Activated CD4-positive, alpha-beta T cell treated with anti-CD3 and anti-CD28 coated beads, Interleukin-2, amount 50 U/mL, for 48 hours (primary cell): ENCODE measurements at places on chromosomes 3 and 15.

DNA sequence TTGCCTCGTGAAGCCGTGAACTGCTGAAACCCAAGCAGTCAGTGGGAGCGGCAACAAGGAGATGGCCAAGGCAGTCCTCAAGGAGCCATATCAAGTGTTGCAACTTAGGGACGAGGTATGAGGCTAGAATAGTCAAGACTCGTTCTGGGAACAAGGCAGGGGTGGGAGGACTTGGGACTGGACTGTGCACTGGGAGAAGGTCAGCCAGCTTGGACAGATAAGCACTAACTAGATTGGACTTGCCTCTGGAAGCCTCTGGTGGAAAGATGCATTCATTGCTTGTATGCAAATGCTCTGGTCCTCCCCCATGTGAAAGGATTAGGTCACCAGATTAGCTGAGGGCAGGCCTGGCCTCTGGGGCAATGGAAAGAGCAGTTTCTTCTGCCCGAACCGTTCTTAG is 123.3 kb upstream of the CTNNB1 start:
- DNase-seq: no peak

- no peak for DNase-seq
Observed at GRCh38 chr3:123104550-123104949, 37.7 kb downstream of the PDIA5 start.

DNA sequence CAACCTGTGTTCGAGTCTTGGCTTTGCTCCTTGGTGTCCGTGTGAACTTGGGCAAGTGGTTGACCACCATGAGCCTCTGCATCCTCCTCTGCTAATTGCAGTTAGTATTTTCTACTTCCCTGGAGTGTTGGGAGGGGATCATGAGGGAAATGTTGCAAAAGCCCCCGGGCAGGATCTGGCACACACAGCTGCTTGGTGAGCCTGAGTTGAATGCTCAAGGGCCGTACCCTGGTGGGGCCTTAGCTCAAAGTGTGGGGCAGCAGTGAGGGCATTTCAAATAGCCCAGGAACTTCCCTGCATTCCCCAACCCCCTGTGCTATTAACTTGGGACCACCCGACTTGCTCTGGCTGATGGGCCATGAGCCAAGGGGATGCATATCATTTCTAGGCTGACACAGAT is 94.9 kb upstream of the SLC6A11 start:
- no peak for DNase-seq

DNA sequence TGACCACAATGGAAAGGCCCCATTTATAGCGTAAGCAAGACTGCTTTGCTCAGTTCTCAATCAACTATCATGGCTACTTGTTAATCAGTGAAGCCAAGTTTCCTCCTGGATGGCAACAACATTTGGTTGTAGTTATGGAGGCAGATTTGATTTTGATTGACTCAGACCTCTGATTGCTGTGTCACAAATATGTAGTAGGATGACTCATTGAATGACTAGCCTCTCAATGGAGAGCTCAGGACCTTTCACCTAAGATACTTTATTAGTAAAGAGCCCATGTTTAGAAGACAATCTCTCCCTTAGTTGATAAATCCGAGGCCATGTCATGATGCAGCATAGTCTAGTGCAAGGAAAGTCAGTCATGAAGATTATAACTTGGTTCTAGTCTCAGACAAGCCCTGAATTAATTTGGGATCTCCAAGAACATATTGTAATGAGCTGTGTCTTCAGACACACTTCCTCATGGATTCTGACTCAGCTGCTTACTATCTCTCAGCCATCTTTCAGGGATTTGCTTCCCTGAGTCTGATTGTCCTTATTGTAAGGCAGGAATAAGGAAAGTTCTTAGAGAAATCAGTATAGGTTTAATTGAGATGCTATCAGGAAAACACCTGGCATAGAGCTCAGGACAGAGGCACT is 397.4 kb upstream of the TMCO5A start:
- no peak for DNase-seq

GRCh38 chr3:80649170-80649569 is 881.4 kb upstream of the ROBO1 start:
- DNase-seq: no peak

- DNase-seq: peak; percentile 34
Observed at GRCh38 chr3:169945313-169945712, 21.3 kb upstream of the SEC62 start.

DNA sequence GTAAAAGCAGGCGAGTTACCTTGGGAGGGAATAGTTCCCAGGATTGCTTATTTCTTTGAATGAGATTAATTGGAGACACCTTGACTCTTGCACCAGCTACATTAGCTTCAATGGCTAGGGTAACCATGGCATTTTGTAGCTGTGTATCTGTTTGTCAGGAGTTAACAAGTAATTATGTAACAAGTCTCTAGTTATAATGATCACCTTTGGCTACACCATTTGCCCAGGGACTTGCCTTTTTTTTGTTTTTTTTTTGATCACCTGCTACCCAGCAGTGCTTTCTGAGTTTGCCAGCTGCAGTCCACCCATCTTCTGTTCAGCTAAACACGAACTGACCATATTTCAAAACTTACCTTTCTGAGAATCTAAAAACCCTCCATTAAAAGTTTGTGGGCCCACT is 2.2 kb downstream of the MED12L start:
- DNase-seq: no peak

- peak; percentile 70 for DNase-seq
Observed at GRCh38 chr15:73346735-73347312, 21.9 kb downstream of the HCN4 start.

- no peak for DNase-seq
Observed at GRCh38 chr15:74786551-74787165, 4.8 kb downstream of the CSK start.

DNA sequence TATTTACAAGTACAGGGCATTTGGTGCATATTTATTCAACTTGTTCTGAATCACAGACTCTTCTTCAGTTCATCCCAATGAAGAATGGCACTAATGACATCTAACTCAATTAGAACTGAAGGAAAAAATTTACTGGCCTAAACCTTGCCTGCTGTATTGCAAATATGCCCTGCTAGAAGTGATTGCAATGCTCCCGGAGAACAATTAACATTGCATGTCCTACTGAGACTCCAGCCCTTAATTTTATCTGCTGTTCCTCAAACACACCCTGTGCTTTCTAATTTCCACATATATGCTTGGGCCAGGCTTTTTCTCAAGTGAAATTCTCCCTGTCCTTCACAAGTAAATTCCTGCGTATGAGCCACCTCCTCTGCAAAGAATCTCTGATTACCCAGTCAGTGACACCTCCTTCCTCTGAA is 8.3 kb downstream of the ACKR4 start:
- DNase-seq: no peak

GRCh38 chr3:155394240-155394639 is 100.8 kb upstream of the STRIT1 start:
- DNase-seq: no peak
